Left renal cortex interstitium (tissue), 4 donors: ENCODE measurements at places on chromosomes 16 and 17. TPM values are rescaled to one million over a fixed set of nuclear protein-coding genes. Genes with fewer than 3 reads are reported as not detected.

Gene GAS2L2
- 0.13 TPM for polyA plus RNA-seq

Gene ABCA10
- polyA plus RNA-seq = 2.0 TPM

GRCh38 chr17:5286846-5287245 lies 4.8 kb downstream of the RABEP1 start:
- no peak for DNase-seq

Gene VTN
- polyA plus RNA-seq = 21.6 TPM

- no peak for DNase-seq
Measured at GRCh38 chr16:3642397-3643094, 11.9 kb upstream of the DNASE1 start.

- no peak for DNase-seq
Measured at GRCh38 chr16:10972108-10972818, 27.9 kb downstream of the CLEC16A start.

GRCh38 chr17:61007980-61008379 lies 330.3 kb downstream of the BCAS3 start:
- DNase-seq = no peak

DNA sequence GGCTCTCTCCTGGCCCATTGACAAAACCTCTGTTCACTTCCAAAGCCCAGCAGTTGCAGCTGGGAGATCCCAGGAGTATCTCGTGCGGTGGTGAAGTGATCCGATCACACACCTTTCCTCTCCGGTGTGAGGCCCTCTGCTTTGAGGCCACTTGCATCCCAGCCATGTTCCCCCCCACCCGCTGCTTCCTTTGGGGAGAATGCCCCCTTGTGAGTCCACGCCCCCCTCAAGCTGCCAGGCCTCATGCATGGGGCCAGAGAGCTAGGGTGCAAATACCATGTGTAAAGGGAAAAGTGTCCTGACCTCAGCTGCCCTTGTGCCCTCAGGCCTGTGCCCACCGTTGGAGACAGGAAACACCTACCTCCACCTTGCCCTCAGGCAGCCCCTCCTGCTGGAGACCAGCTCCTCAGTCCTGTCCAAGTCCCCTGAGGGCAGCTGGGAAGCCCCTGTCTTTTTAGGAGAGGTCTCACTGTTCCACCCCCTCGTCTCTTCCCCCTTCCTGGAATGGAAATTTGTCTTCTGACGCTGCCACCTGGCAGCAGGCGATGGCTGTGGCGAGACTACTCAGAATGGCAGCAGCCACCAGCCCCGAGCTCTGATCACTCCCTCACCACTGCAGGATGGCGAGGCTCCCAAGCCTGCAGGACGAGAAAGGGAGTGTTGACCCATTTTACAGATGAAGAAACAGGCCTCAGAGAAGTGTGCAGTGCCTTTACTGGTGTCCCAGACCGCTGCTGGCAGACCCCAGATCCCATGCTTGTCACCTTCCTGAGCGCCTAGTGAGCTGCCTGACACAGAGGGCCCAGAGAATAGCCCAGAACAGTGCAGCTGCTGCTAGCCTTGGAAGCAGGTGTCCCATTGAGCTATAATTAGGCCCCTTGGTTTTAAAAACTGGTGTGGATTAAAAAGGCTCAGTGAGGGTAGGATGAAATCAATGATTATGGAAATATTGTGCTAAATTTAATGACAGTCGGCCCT lies 120.6 kb upstream of the CACNG5 start:
- DNase-seq = no peak

Gene ANKFN1
- 0.58 TPM for polyA plus RNA-seq

Gene SOST
- polyA plus RNA-seq = 54.4 TPM

GRCh38 chr17:78423961-78424675 lies 45.7 kb downstream of the PGS1 start:
- DNase-seq = no peak

- peak; percentile 88 for DNase-seq
Measured at GRCh38 chr17:8226536-8227237, 16.3 kb upstream of the AURKB start.

Gene TERB1
- polyA plus RNA-seq = not detected

DNA sequence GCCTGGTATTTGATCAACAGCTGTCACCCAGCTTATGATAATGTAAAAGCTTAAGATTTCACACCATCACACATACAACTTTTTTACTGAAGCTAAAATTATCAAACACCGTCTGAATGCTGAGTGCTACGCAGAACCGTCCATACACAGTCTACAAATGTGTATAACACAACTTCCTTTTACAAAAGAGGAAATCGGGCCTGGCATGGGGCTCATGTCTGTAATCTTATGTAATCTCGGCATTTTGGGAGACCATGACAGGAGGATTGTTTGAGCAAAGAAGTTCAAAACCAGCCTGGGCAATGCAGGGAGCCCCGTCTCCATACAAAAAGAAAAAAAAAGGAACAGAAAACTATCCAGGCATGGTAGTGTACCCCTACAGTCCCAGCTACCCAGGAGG lies 19.6 kb upstream of the QRICH2 start:
- DNase-seq = no peak

- no peak for DNase-seq
Measured at GRCh38 chr17:32281011-32281451, 15.4 kb downstream of the RHBDL3 start.

DNA sequence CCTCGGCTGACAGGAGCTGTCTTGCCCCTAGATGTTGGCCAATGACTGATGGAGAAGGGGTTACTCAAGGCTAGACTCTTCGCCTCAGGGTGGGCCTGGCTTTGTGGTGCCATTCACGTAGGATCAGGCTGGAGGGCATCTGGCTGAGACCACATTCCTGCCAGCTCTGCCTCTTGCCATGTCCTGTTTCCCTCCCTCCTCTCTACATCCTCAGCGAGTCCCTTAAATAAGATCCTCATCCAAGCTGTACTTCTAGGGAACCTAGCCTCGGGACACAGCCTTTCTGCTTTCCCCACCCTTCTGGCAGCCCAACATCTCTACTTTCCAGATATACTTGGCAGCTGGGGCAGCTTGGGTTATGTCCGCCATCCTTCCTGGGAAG lies 27.9 kb upstream of the EFCAB13 start:
- DNase-seq = no peak

DNA sequence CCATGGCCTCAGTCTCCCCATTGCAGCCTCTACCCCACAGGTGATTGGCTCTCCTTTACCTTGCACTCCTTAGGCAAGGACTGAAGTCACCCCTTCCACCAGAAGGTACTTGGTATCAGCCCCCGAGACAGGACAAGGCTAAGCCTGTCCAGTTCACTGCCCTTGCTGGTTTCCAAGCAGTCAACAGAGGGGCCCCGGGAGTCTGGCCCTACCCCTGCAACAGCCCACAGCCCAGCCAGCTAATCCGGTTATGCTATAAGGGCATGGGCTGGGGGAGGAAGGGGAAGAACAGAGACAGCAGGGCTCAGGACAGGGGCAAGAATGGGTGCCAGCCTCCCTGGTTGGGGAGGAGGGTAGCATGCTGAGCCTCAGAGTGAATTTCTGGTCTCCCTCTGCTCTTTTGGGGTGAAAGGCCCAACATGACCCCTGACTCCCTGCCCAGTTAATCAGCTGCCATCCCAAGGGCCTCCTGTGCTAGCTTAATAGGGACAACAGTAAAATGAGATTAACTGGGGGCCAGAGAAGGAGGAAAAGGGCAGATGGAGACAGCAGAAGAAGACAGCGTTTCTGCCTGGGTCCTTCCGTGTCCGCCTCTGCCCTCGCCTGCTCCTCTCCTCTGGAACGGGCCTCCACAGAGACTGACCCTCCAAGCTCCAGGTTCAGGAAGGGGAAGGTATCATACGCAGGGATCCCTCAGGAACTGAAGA lies 10.7 kb downstream of the DLG4 start:
- DNase-seq = no peak

GRCh38 chr17:63365366-63366240 lies 80.5 kb downstream of the CYB561 start:
- DNase-seq = no peak

Gene PLLP
- polyA plus RNA-seq = 18.6 TPM

GRCh38 chr17:60359415-60359814 lies 32.5 kb downstream of the USP32 start:
- no peak for DNase-seq

DNA sequence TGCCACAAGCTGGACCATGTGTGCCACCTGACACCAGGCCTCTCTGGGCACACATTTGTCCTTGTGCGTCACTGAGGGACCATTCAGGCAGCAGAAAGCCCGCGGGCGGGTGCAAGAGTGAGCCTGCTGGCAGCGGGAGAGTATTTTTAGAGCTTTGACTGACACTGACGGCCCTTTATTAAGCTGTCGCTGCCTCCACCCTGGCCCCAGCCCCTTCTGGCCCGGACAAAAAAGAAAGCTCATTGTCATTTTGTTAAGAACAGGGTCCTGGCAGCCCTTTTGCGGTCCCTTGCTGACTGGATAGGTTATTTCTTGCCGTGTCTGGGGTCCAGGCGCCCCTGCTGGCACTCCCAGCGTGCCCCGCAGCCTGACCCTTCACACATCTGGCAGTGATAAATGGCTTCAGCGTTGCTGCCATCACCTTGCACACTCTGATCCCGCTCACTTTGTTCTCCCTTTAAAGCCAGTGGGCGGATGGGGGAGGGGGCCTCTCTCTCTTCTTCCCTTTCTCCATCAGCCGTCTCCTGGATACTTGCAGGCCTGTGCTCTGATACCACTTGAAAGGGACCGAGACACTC lies 78.4 kb upstream of the NKD1 start:
- no peak for DNase-seq

GRCh38 chr16:52521570-52521969 lies 25.4 kb downstream of the TOX3 start:
- no peak for DNase-seq

Gene MT4
- not detected for polyA plus RNA-seq

GRCh38 chr16:12515746-12516145 lies 287.9 kb downstream of the CPPED1 start:
- DNase-seq = no peak

- no peak for DNase-seq
Measured at GRCh38 chr17:36993227-36993626, 44.5 kb downstream of the AATF start.

GRCh38 chr16:2804728-2805127 lies 6.5 kb downstream of the PRSS41 start:
- no peak for DNase-seq

Gene PIMREG
- polyA plus RNA-seq = 28.5 TPM

- no peak for DNase-seq
Measured at GRCh38 chr16:51166091-51166490, 15.0 kb upstream of the SALL1 start.

Gene SPN
- polyA plus RNA-seq = 2.1 TPM

Gene EPX
- 0.46 TPM for polyA plus RNA-seq

- no peak for DNase-seq
Measured at GRCh38 chr16:2910441-2910969, 1.2 kb upstream of the FLYWCH1 start.

DNA sequence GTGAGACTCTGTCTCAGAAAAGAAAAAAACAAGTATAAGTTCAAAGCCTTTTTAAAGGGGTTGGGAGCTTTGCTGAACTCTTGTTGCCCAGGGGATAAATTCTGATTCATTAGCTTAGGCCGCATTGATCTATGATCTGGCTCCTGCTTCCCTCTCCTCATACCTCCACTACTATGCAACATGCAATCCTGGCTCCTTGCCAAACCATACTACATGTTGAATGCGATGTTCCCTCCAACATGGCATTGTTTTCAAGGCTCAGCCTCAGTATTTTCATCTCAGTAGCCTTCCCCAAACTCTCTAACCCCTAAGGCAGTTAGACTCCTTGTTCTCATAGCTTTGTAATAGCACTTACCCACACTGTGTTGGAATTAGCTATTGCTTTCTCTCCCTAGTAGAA lies 6.2 kb downstream of the REXO5 start:
- no peak for DNase-seq

Gene ALDH3A1
- 1.4 TPM for polyA plus RNA-seq

GRCh38 chr17:76485569-76485968 lies 15.7 kb downstream of the RHBDF2 start:
- DNase-seq = no peak

Gene PGS1
- polyA plus RNA-seq = 39.5 TPM

Gene FOXF1
- polyA plus RNA-seq = not detected

- no peak for DNase-seq
Measured at GRCh38 chr17:39270923-39271322, 45.2 kb upstream of the STAC2 start.

GRCh38 chr16:17949141-17949981 lies 387.2 kb downstream of the NPIPA8 start:
- DNase-seq = no peak

DNA sequence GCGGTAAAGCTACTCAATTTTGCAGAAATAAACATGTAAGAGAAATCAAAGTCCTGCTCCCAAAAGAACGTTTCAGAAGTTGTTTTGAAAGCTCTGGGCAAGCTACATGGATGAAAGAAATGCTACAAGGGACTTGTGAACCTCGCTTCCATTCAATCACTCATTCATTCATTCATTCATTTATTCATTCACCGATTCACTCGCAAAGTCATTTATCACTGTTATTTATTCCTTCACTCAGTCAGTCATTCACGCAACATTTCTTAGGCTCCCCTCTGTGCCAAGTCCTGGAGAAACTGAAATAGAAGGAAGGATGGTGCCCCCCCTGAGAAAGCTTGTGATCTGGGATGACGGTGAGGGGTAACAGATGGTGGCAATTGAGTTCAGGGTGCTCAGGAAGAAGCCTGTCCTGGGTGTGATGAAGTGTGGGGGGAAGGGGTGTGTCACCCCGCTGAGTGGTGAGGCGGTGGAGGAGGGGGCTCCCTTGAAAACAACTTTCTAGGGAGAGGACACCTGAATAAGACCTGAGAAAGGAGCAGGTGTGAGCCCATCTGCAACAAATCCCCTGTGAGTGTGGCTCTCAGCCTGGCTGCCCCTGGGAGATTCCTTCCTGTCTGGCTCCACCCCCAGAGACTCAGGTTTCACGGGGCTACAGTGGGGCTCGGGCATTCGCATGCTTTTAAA lies 36.3 kb upstream of the PRSS54 start:
- DNase-seq = no peak

Gene EVPLL
- not detected for polyA plus RNA-seq

- DNase-seq = no peak
Measured at GRCh38 chr17:41264599-41264998, 579 bp upstream of the KRTAP9-6 start.

Gene ZNF205
- 15.7 TPM for polyA plus RNA-seq

Gene ZBTB4
- 50.6 TPM for polyA plus RNA-seq

DNA sequence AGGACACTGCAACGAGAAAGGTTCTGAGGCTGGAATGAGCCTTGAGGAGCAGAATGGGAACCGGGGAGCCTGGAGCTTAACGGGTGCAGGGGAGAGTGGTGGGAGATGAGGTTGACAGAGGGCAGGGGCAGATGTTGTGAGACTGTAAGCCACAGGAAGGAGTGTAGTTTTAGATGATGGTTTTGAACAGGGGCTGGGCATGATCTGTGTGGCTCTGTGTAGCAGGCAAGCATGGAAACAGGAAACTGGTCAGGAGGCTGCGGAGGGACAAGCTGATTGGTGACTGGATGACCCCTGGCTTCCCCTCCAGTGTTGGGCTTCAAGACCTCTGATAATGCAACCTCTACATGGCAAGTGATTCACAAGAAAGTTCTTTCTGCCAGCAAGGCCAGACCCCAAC lies 1.4 kb upstream of the CNGB1 start:
- no peak for DNase-seq
